Adrenal gland (tissue), 19 donors: ENCODE measurements at places on chromosomes 5 and 9.

DNA sequence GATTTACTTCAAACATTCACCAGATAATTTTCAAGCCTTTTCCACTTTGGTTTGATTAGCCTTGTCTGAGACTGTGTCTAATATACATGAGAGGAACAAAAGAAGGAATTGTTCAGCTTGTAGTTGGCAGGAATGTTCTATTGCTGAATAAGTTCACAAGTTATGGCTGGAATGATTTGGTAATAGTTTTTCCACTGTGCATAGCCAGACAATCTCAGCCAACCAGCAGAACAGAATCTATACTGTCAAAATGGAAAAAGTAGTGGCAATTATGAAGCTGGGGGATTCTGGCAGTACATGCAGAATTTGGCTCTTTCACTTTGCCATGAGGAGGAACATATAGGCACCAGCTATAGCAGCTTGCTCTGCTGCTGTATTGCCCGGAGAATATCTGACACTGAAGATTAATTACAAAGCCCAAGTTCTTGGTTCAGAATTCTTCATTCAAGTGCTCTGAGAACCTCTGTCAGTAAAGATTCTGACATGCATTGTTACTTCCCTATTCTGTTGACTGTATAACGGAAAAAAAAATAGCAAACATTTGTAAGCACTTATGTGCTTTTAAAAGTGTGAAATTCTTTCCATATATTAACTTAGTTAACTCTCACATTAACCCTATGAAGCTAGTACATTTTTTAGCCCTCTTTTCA lies 150.6 kb downstream of the PRR16 start:
- DNase-seq = no peak

GRCh38 chr9:117415358-117415914 lies 579 bp upstream of the ASTN2 start:
- no peak for DNase-seq

- no peak for DNase-seq
These were observed 19.6 kb downstream of the ADAMTSL1 start for GRCh38 chr9:18493451-18493993.

- no peak for DNase-seq
These were observed 32.9 kb downstream of the PTCD2 start for GRCh38 chr5:72353046-72353445.

DNA sequence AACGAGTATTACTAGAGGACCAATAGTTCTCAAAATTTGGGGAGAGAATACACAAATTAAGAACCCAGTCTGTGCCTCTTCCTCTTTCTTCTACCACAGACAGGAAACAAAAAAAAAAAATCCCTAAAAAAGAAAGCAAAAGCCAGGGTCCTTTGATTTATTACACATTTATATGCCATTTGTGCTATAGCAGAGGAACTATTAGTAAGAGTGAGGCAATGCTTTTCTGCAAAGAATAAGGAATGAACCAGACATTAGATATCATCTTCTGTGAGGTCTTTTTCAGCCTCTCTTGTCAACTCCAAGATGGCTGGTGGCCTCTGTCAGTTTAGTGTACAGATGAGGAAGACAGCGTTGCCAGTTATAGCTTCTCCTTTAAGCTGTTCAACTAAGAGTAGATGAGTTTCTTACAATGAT lies 127.6 kb downstream of the RFX3 start:
- DNase-seq = no peak

DNA sequence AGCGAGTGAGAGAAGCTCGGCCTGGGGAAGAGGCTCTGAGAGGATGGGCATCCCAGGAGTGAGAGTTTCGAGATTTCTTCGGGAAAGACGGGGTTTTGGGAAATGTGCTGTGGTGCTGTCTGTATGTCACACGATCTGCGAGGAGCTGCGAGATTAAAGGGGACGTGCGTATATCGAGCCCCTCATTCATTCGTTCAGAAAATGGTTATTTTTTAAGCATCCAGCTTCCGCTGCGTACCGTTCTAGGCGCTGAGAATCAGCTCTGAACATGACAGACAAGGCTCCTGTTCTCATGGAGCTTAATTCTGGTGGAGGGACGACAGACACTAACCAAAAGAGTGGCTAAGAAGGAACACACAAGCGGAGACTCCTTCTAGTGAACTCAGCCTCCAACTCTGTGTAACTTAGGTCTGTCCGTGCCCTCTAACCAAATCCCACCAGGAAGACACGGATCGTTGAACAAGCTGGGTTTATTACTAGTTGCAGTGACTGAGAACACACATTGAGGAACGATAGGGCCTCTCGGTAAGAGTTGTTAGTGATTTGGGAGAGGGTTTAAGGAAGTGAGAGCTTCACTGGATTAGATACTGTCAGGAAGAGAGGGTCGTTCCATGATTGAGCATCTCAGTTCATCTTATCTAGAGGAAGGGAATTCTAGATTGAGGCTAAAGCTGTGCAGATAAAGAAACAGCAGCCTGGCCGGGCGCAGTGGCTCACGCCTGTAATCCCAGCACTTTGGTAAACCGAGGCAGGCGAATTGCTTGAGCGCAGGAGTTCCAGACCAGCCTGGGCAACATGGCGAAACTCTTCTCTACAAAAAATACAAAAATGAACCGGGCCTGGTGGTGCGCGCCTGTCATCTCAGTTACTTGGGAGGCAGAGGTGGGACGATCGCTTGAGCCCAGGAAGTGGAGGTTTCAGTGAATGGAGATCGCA lies 1.0 kb upstream of the FBXW11 start:
- no peak for DNase-seq

DNA sequence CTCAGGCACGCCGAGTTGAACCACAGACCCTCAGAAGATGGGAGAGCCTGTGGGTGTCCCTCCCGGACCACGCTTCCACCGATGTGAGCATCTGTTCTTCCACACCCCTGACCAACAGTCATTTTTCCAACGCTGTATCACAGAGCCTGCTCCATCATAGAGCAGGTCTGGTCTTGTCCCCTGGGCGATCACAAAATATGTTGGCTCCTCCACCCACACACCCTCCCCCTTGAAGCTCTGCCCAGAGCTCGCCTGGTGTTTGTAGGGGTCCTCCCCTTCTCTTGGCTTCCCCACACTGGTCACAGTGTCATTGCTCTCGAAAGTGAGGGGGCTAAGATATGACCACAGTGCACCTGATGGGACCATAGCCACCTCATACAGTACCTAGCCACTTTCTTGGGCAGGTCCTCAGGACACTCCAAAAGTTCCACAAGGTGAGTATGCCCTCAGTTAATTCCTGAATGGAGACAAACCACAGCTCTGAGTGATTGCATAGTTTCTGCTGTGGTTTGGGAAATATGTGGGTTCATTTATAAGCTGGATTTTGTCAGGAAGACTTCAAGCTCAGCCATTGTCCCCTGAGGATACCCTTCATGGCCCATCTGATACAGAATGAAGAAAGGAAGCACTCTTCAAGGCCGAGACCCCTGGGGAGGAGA lies 3.5 kb upstream of the ZNF618 start:
- no peak for DNase-seq

GRCh38 chr5:173420108-173420507 lies 91.9 kb upstream of the STC2 start:
- no peak for DNase-seq
